Forelimb muscle (tissue), 1 donor: ENCODE measurements at places on chromosomes 4 and X.

GRCh38 chrX:53115550-53115874 lies 21.6 kb downstream of the KANTR start:
- DNase-seq, result no peak

GRCh38 chr4:123587983-123588494 lies 191.4 kb downstream of the SPRY1 start:
- no peak for DNase-seq

DNA sequence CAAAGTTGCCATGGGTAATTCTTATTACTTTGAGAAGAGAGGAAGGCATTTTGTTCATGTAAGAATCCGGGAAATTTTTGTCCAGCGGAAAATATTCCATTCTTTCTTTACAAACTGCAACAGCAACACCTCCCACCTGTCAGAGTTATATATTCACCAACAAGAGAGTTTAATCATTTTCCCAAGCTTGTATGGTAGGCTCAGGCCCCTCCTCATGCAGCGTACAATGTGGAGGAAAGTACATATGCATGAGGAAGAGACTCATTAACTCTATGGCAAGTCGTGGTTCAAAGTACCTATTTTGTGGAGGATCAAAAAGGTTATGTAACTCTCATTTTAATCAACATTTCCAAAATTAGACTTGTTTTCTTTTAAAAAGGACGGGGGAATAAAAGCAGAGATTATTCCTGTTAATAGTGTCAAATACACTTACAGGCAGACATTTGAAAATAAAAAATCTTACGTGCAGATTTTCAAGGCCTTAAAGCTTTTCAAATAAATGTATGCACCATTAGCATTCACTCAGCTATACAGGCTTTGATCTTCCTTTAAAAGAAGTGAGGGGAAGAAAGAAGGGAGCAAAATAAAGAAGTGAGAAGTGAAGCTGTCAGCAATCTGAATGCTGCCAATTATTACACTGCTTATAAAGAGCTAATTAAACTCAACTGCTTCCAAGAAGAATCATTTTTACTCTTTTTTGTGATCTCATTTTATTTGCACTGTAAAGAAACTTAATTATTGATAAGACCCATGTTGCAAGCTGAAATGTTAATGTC lies 204.8 kb downstream of the FAT4 start:
- DNase-seq, result no peak

DNA sequence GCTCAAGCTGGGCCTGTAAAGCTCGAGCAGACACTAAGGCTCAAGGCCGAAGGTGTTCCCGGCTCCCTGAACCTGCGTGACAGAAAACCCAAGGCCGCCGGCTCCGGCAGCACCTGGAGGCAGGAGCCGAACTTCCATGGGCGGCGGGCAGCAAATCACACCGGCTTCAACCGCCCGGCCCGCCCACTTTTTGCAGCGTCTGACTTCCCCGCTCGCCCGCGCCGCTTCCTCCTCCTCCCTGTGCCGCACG lies 940 bp upstream of the NSD2 start:
- DNase-seq, result no peak

DNA sequence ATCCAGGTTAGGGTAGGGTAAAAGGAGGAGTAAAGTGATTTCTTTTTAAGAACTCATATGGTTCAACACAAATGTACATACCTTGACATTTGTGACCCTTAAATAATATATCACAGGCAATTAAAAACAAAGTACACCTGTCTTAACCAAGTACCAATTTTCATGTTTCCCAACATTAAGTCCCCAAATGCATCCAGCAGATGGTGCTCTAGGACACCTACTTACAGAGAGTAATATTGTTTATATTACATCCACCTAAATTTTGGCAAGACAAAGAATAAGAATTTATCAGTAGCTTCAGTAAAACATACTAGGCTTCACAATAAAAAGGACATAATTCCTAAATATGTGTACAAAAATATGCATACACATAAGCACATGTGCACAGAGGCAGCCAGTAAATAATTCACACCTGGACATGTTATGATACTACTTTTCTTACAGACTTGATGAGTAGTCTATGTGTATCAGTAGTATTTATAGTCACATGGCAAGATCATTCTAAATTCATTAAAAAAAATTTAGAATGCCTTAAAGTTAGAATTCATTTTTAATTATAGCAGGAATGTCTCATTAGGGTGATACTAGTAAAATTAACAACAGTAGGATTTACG lies 219.7 kb downstream of the DCLK2 start:
- DNase-seq, result no peak

DNA sequence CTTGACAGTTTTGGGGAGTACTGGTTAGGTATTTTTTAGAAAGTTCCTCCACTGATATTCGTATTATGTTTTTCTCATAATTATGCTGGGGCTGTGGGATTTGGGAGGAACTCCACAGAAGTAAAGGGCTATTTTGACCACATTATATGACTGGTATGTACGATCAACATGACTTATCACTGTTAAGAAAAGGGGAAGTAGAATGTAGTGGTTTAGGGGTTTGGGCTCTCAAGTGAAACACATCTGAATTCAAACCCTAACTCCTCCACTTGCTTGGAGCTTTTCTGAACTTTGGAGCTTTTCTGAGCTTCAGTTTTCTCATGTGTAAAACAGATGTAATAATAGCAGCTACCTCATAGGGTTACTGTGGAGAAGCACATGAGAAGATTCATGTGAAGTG lies 96.4 kb upstream of the C1GALT1C1 start:
- no peak for DNase-seq

GRCh38 chr4:39263895-39264294 lies 81.6 kb downstream of the WDR19 start:
- no peak for DNase-seq

GRCh38 chr4:158588777-158589176 lies 67.1 kb downstream of the RXFP1 start:
- DNase-seq, result no peak

GRCh38 chr4:72513227-72513626 lies 55.8 kb downstream of the ADAMTS3 start:
- DNase-seq, result no peak

DNA sequence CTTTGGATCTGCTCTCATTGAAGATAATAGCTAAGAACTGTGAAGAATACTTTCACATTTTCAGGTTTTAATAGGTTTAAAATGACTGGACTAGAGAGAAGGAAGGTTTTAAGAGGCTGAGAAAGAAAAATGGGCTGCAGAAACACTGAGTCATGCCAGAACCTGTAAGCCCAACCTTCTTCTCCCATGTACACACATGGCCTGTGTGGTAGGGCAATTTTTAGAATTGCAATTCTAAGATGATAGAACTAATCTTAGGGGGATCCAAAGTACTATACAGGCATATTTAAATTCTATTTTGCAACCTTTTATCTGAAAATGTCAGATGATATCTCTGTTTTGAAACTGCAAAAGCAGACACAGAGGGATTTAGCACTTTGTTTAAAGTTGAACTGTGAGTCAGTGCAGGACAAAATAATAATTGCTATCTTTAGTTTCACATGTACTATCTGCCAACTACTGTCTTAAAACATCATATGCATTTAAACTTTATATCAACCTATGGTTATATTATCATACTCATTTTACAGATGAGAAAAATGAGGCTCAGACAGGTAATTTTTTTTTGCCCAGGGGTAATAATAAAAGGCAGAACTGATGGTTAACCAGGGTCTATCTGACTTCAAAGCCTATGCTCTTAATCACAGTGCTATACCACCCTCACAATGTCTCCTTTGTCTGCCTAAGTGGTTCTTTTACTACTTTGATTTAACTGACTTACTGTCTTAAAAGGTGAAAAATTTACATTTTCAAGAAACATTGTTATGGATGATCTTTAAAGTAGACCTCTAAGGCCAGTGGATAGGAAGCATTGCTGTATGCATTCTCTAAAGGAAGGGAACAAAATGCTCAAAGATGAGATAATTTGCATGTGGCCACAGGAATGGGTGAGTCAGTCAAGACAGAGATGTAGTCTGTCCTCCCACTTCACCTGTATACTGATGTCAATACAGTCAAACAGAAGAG lies 4.3 kb downstream of the TMPRSS11E start:
- DNase-seq, result no peak

DNA sequence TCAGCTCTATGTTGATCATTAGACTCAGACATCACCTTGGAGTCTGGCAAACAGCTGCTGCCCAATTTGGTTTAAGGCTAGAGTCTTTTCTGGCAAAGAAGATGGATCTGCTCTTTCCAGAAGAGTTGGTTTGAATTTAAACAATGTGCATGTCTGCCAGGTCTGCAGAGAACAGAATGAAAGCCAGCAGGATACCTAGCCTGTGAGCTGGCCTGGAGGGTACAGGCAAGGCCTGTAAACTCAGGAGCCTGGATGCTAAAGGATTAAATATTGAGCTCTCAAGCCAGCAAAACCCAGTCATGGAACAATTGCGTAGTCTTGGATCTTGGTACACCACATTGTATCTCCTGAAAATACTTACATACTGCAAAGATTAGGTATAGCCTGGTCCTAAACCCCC lies 15.6 kb upstream of the PDLIM3 start:
- no peak for DNase-seq

DNA sequence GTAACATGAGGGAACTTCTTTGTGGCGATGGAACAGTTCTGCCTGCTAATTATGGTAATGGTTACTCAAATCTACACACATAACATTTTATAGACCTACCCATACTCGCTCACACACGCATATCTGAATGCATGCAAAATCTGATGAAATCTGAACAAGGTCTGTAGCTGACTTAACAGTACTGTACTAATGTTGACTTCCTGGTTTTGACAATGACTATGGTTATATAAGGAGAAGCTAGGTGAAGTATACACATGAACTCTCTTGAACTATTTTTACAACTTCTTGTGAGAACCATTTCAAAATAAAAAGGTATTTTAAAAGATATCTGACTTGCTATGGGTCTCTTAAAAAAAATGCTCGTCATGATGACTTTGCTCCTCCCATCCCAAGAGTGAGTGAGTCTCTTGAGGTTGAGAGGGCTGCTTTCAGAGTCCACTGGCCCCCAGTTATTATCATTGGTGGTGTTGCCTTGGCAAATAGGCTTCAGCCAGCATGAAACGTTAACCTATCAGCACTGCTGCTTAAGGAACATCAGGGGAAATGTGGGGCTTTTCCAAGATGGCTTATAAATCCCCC lies 99.8 kb downstream of the MTMR1 start:
- no peak for DNase-seq

DNA sequence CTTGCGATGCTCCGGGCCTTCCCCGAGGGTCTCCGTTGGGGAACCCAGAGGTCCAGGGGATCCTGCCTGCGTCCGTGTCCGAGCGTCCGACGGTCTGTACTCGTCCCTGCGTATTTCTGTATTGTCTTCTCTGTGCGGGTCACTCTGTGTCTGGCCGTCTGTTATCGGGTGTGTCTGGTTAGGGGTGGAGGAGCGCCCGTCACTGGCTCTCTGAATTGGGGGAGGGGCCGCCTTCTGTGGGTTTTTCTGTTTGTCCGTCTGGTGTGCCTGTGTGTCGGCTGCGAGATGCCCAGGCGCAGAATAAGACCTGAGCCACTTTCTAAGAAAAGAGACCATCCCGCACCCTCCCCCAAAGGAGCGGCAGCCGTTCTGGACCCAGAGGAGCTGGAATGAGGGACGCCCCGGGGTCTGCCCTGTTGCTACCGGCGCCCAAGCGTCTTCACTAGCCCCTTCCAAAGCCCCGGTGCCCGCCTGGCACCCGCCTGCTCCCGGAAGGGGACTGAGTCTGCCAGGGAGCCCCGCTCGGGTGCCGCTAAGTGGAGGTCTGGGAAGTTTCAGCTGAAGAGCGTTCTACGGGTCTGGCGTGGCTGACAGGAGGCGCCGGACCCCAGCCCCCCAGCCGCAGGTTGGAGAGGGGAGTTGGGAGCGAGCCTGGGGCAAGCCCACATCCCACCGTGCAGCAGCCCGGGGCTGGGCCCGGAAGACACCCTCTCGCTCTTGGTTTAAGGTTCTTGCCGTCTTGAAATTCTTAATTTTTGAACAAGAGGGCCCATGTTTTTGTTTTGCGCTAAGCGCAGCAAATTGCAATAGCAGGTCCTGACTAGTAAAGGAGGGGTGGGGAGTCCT lies 1.0 kb upstream of the OTOP1 start:
- no peak for DNase-seq

- DNase-seq, result no peak
Measured at GRCh38 chrX:389021-389441, 2.3 kb upstream of the PPP2R3B start.

GRCh38 chr4:34412233-34412632 lies 1832.1 kb downstream of the ARAP2 start:
- DNase-seq, result no peak

DNA sequence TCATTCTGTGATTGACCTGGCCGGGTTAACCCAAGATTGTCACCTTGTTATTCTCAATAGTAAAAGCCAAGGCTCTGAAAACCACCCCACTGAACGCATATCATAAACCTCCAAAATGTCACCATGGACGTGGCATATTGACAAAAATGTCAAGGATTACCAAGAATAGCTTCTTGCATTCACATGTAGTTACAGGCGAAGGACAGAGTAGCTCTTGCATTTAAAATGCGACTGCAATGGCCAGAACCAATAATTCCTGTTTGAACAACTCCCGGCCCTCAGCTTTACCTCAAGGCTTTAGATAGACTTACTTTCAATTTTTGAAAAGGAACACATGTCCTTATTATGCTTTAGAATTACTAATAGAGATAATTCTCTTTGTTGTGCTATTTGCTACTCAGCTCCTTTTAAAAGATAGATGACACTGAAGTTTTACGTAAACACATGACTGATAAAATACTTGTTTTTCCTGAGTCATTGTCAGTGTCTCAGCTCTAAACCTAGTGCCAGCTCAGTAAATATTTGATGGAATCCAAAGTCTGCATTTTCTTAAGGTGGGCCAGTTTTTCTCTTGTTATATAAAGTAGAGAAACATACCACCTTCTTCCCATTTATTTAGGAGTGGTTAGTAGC lies 66.3 kb downstream of the CLDN34 start:
- DNase-seq, result no peak

DNA sequence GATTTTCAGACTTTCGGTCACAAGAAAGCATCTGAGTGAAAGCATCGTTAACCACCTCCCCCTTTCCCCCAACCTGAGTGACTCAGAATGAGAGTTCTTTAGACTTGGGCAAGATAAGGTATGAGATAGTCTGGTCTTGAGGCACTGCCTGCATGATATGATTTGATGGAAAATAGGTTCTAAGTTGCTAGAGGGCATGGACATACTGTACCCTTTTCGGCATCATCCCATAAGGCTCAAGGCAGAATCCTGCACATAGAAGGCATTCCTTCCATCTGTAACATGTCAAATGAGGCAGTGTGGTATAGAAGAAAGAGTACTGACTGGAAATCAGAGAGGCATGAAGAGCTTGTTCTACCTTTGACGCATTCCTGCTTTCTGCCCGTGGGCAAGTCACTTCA lies 16.8 kb upstream of the AMOT start:
- DNase-seq, result no peak

GRCh38 chrX:153744210-153745066 lies 19.6 kb upstream of the PLXNB3 start:
- no peak for DNase-seq

DNA sequence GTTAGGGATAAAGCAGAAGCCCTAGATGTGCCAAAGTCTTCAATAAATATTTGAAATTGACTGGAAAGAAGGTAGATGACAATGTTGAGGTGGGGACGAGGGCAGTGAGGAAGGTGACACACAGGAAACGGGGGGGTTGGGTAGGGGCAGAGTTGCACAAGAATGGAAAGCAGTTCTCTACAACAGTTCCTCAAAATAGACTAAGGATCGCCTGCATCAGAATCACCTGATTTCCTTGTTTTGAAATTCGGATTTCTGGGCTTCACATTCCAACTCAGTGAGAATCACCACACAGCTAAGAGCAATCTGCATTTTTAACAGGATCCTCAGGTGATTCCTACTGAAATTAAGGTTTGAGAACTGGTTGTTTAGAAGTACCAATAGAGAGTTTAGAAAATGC lies 70.6 kb downstream of the ARFIP1 start:
- DNase-seq, result no peak

- DNase-seq, result no peak
Measured at GRCh38 chr4:153938994-153939393, 150.1 kb upstream of the SFRP2 start.
